Stomach (tissue), 19 donors: ENCODE measurements at places on chromosomes 16 and 17. TPM values are rescaled to one million over a fixed set of nuclear protein-coding genes. Genes with fewer than 3 reads are reported as not detected.

The NOD2 gene
- 4.7 TPM for total RNA-seq

The MEIOC gene
- not detected for total RNA-seq

The AURKB gene
- 2.3 TPM for total RNA-seq

The CCL8 gene
- total RNA-seq = not detected

DNA sequence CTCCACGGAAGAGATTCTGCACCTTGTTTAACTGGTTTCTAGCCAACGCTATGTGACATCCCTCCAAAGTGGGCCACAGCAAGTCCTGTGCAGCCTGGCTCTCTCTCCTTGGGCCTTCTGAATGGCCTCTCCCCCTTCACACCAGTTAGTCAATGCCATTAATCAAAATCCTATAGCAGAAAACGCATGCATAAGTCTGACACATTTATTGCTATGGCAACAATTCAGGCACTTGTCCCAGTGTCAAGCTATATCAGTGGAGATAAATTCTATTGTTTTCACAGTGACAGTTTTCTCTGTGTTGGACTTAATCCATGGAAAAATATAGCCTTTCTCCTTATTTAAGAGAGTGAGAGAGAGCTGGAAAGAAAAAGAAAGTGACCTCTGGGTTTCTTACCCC, 87.2 kb upstream of the TOX3 start:
- no peak for DNase-seq

DNA sequence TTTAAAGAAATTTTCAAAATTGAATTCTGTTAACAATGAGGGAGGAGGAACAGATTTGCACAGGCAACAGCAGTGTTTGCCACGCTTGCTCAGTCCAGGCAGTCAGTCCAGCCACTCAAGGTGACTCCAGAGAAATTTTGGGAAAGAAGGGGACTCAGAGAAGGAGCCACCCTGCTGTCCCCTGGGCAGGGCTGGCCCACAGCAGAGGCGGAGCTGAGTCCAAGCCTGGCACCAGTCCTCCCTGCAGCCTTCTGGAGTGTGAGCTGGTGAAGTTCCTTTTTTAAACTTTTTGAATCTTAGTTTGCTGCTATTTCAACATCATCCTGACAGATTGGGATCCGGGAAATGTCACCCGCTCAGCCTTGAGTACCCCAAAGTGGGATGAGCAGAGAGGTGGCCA, 14.5 kb upstream of the SLC47A2 start:
- DNase-seq = no peak

GRCh38 chr17:1638171-1638590, 7.4 kb downstream of the SCARF1 start:
- no peak for DNase-seq

- DNase-seq = no peak
Measured at GRCh38 chr16:70258946-70259345, 7.2 kb upstream of the EXOSC6 start.

DNA sequence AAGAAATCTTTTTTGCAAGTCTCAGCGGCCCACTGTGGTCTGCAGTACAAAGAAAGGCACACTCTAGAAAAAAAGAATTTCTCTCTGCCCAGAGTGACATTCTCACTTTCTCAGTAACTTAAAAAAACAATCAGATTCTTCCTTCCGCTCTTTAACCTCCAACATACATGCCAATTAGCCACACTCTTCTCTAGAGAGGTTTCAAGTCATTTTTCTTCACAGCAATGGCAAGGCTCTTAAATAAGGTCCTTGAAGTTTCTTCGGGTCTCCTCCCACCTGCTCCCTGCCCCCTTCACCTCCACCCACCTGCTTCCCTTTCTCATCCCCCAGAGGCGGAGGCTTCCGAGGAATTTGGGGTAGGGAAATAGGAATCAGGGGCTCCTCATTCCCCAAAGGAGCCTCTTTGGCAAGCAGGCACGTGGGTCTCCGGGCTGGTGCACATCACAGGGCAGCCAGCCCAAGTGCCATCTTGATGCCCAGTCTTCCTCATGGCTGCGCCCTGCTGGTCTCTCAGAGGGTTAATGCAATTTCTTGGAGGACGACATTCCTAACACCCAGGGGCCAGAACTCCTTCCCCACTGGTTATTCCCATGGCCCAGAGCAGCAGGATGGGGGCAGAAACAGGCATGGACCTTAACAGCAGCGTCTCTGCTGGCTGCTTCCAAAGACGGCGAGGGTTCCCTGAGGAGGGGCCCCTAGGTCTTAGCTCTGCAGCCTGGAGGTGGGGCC, 855 bp upstream of the MEOX1 start:
- DNase-seq = no peak

GRCh38 chr16:67943619-67944504, at the start of gene LCAT:
TSS of gene LCAT (minus strand) at chr16:67944120. CDS start at chr16:67944101, 19 bp downstream.
- peak; percentile 72 for DNase-seq

- no peak for DNase-seq
Measured at GRCh38 chr17:76188213-76189016, 47.4 kb upstream of the FOXJ1 start.
